ENCODE measurements at places on chromosomes 5 and 9. TPM values are rescaled to one million over a fixed set of nuclear protein-coding genes. Genes with fewer than 3 reads are reported as not detected.

CDH6 gene
- 3.6 TPM for total RNA-seq

EGR1 gene
- 15.3 TPM for total RNA-seq

PNPLA7 gene
- total RNA-seq: 9.0 TPM

ESM1 gene
- total RNA-seq: not detected

TMEM252 gene
- not detected for total RNA-seq

LHFPL2 gene
- 35.6 TPM for total RNA-seq

CCL21 gene
- total RNA-seq: 43.4 TPM

FGD3 gene
- total RNA-seq: 1.7 TPM

DAPK1 gene
- 3.2 TPM for total RNA-seq

KCNMB1 gene
- total RNA-seq: 1.5 TPM

BTNL8 gene
- not detected for total RNA-seq

ADRB2 gene
- 7.9 TPM for total RNA-seq

CNTNAP3 gene
- 7.4 TPM for total RNA-seq

ADAMTSL1 gene
- 0.82 TPM for total RNA-seq

SERF1A gene
- 13.1 TPM for total RNA-seq

SYK gene
- 1.5 TPM for total RNA-seq

GNA14 gene
- total RNA-seq: 1.8 TPM

ANXA2R gene
- total RNA-seq: 2.1 TPM

TRIM14 gene
- total RNA-seq: 1.6 TPM

CCNJL gene
- total RNA-seq: 7.0 TPM

ZNF300 gene
- total RNA-seq: 0.67 TPM

RNF180 gene
- total RNA-seq: 20.4 TPM

AMBP gene
- total RNA-seq: not detected

QRFP gene
- total RNA-seq: not detected

CERCAM gene
- 10.1 TPM for total RNA-seq

ANKRD34B gene
- not detected for total RNA-seq

TEX48 gene
- total RNA-seq: not detected

SLC6A7 gene
- total RNA-seq: not detected

SHC3 gene
- total RNA-seq: 0.77 TPM

TENT4A gene
- 11.3 TPM for total RNA-seq

CARD9 gene
- 1.6 TPM for total RNA-seq
